ENCODE measurements at places on chromosomes 12 and 14.

- DNase-seq, result no peak
Observed at GRCh38 chr14:32602699-32603098, 273.6 kb downstream of the AKAP6 start.

DNA sequence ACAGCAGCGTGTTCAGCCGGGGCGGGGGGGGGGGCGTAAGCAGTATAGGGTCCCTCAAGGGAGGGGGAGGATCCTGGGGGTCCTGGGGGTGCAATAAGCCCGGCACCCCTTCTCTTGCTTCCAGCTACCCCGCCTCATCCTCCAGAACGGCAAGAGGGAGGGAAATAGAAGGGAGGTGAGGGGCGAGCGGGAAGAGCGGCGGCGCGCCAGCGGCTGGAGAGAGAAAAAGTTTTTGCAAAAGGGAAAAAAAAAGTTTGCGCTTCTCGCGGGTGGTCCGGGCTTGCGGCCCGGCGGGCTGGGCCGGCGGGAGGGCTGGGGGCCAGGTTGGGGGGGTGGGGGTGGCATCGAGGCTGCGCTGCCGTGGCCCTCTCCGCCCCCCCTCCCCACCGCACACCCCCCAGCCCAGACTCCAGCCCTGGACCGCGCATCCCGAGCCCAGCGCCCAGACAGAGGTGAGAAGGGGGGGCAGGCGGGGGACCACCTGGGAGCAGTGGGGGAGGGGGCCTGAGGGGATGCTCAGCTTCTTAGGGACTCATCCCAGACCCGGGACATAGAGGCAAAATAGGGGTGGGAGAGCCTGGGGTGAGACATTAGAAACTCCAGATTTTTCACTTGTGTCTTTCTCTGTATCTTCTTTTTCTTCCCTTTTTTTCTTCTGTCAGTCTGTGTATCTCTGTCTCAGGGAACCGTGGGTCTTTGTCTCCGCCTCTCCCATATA is at the start of gene GLI1:
Gene GLI1 (plus strand): TSS at position 36 of the 718 bp plus-strand sequence. CDS start 3,907 bp downstream, outside the sequence.
- no peak for DNase-seq

DNA sequence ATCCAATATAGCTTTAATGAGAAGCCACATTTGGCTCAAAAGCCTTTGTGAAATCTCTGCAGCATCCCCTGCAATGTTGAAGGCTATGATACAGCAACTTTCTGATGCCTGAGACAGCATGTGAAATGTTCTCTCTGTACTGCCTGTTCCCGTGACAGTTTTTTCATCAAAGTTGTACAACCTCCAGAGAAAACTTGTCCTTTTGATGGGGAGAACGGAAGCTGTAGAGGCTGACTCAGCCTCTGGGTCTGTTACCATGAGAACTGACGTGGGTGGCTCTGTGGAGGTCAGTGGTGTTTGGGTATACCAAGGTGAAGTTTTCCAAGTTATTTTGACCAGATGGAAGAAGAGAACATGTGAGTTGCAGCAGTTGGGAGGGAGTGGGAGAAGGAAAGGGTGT is 17.0 kb downstream of the SLC4A8 start:
- no peak for DNase-seq

DNA sequence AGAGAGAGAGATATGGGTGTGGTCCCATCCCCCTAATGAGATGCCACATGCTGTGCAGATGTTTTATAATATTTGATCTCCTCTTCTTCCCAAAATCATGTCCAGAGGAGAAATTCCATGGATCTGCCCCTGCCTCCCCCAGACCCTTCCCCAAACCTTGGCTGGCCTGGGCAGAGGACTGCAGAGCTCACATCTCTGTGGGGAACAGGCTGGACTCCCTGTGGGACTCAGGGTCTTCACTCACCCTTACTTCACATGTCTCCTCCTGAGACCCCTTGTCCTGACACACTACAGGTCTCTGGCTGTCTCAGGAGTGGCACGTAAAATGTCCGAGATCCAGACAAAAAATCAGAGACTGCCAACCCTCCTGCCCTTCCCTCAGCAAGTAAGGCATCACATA is 76.0 kb upstream of the CAPRIN2 start:
- DNase-seq, result no peak

GRCh38 chr14:68977718-68978171 is 1.4 kb downstream of the ACTN1 start:
- no peak for DNase-seq

DNA sequence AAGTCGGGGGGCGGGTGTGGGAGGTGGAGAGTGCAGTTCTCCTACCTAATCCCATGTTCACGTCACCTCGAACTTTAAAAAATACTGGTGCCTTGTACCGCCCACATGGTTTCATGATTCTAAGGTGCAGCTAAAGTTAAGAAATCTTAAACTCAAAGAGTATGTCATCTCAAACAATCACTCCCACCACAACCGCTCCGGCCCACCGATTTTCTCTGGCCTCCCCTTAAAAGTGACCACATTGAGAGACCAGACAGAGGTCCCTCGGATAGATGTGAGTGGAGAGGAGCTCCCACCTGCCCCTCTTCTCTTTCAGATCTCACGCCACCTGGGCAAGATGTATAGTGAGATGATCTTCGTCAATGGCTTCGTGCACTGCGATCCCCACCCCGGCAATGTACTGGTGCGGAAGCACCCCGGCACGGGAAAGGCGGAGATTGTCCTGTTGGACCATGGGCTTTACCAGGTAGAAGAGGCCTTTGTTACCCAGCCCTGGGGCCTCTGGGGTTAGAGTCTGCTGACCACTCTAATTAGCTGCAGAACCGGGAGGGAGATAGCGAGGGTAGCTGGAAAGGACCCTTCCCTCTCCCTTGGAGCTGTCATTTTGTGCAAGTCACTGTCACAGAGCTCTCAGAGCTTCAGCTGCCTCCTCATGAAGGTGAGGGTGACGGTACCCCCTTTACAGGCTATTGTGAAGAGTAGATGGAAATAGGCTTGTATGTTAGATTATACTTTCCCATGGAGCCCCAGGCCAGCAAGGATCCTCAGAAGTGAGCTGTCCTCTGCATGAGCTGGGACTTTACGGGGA is 124.4 kb downstream of the ADCK1 start:
- DNase-seq, result no peak

DNA sequence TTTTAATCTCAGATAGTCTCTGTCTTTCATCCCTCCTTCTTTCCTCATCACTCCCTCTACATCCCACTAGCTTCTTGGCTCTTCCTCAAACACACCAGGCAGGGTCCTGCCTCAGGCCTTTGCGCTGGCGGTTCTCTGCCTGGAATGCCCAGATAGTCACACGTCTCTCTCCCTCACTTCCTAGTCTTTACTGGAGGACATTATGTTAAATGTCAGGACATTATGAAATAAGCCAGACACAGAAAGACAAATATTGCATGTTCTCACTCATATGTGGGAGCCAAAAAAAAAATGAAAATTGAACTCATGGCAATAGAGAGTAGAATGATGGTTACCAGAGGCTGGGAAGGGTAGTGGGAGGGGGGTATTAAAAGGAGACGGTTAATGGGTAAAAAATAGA is 442.0 kb downstream of the MED13L start:
- no peak for DNase-seq

GRCh38 chr12:107718606-107719005 is 33.0 kb downstream of the PWP1 start:
- DNase-seq, result no peak

DNA sequence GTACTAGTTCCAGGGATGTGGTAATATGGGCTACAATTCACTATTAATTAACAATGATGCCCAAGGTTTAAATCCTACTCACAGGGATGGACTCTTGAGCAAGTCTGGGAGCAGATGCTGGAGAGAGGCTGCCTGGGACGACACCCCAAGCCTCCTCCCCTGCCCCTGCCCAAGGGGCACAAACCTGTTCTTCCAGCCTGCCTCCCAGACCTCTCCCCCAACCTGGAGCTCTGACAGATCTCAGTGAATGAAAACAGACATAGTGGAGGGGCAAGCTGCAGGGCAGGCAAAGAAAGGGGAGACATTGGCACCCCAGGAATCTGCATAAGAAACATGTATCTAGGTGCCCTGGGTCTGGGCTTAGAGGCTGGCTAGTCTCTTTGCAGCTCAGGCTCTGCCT is 5.8 kb downstream of the KDM2B start:
- DNase-seq, result no peak

All from nucleus accumbens (tissue), 56 donors.